ENCODE measurements at places on chromosomes 13 and 19.

DNA sequence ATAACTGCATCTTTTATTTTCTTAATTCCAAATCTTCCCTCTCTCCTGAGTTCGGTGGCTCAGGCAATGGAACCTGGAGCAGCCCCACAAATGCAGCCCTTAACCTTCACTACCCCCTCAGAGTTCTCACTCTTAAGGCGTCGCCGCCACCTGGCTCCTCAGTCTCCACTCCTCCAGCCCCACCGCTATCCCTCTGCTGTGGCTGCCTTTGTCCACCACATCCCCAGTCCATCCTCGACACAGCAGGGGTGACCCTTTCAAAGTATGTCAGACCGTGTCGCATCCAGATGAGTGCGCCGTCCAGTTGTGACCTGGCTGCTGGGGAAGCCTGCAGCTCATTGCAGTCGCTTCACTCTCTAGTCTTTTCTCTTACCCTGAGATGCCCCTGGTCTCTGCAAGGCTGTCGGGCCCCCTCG lies 1.0 kb downstream of the SPPL2B start:
- DNase-seq: no peak

GRCh38 chr13:79591493-79591892 lies 110.5 kb downstream of the NDFIP2 start:
- no peak for DNase-seq

- no peak for DNase-seq
These were observed 820.6 kb upstream of the PCDH9 start for GRCh38 chr13:68050761-68051160.

DNA sequence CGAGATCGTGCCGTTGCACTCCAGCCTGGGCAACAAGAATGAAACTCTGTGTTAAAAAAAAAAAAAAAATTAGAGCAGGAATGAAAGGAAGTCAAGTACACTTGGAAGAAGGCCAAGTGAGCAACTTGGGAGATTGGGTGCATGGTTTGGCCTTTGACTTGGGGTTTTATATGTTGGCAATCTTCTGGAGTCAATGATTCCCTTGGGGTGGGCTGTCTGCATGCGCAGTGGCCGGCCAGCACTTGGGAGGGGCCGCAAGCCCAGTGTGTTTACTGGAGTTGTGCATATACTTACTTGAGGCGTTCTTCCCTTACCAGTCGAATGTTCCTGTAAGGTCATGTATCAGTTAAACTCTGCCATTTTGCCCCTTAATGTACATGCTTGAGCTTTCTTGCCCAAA lies 103.9 kb downstream of the FAM216B start:
- DNase-seq: no peak

DNA sequence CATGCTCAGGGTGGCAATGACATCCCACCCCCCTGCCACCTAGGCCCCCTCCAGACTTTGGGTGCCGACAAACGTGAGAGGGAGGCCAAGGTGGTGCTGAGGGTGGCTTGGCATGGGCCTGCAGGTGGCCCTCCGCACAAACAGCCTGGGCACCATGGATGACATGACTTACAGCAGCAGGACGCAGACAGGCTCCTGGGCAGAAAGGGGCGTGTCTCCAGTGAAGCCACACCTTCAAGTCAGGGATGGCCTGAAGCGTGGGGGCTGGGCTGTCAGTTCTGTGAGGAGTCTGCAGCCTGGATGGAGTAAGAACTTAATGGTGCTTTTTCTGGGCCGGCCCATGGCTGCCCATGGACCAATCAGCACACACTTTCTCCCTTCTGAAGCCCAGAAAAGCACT lies 25.3 kb downstream of the POMP start:
- DNase-seq: no peak
